Psoas muscle (tissue), 8 donors: ENCODE measurements at places on chromosomes 3 and 15. TPM values are rescaled to one million over a fixed set of nuclear protein-coding genes. Genes with fewer than 3 reads are reported as not detected.
A peak's percentile ranks its signal among the peaks of the same experiment; 100 is the strongest.

GRCh38 chr15:75832114-75832513 lies 11.1 kb upstream of the UBE2Q2 start:
- no peak for DNase-seq

- no peak for DNase-seq
Measured at GRCh38 chr3:16336825-16337224, 71.8 kb downstream of the OXNAD1 start.

DNA sequence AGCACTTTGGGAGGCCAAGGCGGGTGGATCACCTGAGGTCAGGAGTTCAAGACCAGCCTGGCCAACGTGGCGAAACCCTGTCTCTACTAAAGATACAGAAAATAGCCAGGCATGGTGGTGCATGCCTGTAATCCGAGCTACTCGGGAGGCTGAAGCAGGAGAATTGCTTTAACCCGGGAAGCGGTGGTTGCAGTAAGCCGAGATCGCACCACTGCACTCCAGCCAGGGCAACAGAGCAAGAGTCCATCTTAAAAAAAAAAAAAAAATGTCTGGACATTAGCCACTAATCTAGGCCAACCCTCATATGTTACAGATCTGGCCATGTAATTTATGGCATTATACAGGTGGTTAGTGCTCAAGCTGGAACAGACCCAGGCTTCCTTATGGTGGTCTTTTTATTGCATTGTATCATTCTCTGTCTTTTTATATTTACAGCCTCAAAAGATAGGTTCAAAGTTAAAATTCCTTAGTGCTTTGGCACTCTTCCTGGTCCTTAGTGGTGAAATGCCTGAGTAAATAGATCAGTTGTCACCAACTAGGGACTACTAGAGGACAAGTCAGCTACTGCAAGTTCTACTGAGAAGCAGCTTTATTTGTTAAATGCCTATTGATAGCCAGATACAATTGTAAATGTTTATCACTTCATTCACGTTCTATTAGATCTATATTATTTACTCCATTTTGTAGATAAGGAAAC lies 16.0 kb downstream of the STARD9 start:
- no peak for DNase-seq

- DNase-seq = no peak
Measured at GRCh38 chr15:39574427-39574826, 6.5 kb upstream of the THBS1 start.

- no peak for DNase-seq
Measured at GRCh38 chr3:107954845-107955244, 136.0 kb downstream of the CD47 start.

- DNase-seq = no peak
Measured at GRCh38 chr3:60475096-60475495, 776.2 kb downstream of the FHIT start.

Gene EFCAB12
- not detected for total RNA-seq

GRCh38 chr15:73986776-73987056 lies 5.4 kb downstream of the STOML1 start:
- DNase-seq = no peak

DNA sequence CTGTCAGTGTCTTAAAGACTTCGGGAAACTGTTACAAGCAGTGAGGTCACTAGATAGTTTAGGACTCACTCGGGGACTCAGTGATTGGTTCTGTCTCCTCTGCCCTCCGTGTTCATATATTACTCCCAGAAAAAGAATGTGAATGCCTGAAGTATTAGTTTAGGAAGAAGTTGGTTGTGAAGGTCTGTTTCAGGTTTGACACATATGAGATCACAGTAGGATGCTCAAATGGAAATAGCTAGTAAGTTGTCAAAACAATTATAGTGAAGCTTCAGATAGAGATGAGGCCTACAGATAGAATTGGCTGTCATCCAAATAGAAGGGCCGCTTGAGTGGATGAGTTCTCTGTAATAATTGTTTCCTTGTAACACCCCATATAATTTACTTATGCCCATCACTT lies 172.6 kb downstream of the PLCL2 start:
- no peak for DNase-seq

Gene C3orf49
- not detected for total RNA-seq

DNA sequence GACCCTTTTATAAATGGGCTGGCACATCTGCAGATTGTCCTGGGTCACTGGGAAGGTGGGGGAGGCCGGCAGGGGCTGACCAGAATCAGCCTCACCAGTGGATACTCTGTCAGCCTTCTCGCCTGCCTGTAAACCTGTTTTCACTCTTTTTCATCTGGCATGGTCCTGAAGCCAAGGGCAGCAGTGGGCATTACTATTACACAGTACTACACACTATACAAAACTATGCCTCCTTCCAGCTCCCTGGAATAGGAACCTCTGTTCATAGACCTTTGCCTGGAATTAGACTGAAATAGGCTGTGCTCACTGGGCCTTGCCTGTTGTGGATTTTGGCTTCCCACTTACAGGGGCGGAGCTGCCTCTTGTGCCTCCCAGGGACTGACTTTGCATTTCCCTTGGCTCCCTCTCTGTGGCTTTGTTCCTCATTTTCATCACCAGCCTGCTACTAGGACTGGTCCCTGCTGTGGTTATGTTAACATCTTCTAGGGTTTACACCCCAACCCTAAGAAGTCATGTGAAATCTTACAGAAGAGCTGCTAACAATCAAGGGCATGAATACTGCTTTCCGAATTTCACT lies 120.7 kb downstream of the FNDC3B start:
- DNase-seq = peak; percentile 55

DNA sequence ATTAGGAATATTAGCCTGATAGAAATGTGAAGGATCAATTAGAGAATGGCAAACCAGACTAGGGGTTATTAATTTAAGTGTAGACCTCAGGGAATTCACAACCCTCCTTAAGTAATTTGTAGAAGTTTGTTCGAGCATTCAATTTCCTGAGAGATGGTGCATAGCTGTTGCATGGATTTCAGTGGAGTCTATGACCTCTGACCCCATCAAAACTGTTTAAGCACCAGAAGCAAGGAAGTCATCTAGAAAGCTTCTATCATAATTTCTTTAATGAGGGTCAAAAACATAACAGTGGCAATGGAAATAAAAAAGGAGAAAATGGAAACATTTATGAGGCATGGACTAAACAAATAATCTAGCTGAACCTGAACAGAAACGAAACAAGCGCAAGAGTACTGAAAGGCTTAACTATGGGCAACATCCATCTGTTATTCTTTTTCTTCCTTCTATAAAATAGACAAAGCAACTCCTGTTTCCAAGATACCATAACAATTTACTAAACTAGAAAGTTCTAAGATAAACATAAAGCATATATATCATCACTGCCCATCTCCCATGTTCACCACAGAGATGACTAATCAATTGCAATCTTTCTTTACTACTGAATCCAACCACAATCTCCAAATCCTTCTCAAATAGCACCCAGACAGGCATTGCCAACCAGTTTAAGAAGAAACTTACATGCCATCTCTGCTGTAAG lies 151.4 kb downstream of the THRB start:
- DNase-seq = no peak

DNA sequence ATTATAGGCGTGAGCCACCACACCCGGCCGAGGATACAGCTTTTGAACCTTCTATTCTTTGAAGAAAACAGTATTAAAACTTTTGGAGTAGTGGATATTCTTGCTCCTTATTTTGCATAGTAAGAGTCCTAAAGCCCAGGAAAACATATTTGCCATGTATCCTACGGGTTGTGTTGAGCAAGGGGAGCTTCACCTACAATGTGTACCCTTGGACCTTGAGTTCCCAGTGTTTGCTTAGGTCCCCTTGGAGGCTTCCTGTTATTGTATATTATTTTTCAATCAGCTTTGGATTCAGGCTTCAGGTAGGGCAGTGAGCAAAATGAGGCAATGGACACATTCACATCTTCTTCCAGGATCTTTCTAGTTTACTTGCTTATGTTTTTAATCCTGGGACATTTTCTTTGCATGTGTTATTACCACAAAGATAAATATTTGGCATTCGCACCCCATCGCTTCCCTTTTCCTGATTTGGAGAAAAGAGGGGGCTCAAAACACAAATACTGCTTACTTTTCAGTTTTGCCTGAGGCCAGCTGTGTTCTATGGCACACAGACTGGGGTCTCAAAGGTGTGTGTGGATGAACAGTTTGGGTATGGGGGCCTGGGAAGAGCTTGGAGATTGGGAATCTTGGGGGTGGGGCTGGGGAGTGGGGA lies 88.7 kb downstream of the FNDC3B start:
- DNase-seq = no peak

DNA sequence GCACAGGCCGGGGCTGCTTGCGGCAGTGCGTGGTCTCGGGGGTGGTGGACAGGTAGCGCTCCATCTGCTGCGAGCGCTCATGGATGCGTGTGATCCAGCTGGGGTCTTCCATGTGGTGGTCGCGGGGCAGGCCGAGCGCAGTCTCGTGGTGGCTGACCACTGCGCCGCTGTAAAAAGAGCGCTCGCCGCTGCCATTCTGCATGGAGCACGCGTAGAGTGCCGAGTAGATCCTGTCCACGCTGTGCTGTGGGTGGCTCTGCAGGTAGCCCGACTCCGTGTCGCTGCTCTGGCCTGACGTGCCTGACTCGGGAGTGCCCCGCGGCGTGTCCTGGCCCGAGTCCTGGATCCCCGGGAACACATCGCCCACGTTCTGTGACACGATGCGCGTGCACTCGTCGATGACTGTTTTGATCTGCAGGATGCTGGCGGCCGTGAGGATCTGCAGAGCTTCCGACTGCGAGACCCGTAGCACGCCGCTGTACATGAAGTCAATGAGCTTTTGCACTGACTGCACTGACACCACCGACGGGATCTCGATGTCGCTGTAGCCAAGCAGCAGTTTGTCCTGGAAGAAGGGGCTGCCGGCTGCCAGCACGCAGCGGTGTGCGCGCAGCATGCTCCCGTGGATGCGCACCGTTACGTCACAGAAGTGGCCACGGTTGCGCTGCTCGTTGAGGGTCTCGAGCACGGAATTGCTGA lies 57.4 kb downstream of the TIGIT start:
- no peak for DNase-seq

DNA sequence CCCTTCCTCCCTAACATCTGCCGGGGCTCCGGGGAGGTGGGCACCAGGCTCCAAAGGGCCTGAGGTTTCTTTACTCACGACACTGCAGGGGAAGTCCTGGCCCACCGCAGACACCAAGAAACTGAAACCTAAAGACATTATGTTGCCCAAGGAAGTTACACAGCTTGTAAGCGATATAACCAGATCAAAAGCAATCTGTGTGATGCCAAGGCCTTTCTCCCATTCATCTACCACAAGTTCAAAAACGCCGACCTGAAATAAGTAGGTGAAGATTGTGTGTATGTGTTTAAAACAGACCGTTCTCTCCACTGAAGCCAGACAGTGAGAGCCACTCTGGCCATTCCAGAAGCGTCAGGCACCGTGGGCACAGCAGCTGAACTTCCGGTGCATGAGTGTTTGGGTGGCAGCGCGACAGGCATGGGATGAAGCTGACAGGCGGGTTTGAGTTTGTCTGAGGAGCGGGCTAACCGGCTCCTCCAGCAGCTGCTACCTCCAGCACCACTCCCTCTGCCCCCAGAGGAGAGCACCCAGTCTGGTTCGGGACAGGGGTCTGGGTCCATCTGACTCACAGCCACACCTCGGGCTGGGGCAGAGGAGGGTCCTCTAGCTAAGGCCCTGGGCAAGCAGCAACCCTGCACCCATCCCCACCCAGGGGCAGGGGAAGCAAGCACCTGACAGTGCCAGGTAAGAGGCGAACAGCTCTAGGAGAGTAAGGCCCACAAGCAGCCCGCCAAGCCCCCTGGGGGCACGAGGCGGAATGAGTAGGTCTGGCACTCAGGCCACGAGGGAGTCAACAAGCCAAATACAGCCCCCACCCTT lies 1.3 kb downstream of the TNK2 start:
- DNase-seq = peak; percentile 85

- DNase-seq = no peak
Measured at GRCh38 chr3:141681390-141681780, 56.7 kb upstream of the RNF7 start.

Gene ADCY5
- total RNA-seq = 1.6 TPM

- DNase-seq = no peak
Measured at GRCh38 chr3:141498598-141499223, 11.9 kb downstream of the RASA2 start.

Gene PRR20G
- total RNA-seq = not detected

DNA sequence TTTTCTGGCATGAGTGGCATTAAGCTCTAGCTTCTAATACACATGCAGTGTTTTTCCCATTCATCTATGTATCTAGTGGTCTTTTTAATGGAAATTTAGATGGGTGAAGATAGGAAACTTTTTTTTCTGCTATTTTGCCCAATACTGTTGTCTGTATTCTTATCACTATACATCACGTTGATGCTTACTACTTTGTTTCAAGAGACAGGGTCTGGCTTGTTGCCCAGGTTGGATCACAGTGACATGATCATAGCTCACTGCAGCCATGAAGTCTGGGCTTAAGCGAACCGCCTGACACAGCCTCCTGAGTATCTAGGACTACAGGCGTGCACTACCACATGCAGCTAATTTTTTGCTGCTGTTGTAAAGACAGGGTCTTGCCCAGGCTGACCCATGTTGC lies 84.6 kb downstream of the PEAK1 start:
- DNase-seq = no peak

Gene GABRR3
- total RNA-seq = not detected

Gene GOLGA6L25
- total RNA-seq = not detected

DNA sequence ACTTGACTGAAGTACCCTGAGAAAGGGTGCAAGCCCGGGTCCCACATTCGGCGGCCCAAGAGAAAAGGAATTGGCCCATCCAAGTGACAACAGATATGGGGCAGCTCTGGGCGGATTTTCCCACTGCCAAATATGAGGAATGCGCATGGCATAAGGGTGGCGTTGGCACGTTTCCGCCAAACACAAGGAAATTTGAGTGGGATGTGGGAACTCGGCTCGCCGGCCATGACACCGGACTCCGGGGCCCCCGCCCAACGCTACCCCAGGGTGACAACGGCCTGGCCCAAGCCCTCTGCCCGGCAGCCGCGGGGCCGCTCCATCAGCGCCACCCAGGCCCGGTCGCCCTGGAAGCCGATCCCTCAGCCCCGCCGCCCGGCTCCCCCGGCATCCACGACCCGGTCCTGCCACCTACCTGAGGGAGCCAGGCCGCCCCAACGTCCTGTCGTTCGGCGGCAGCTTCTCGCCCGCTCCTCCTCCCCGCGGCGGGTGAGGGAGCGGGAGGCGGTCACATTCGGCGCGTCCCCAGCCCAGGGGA lies 449 bp downstream of the RAF1 start:
- DNase-seq = peak; percentile 61

Gene ADPGK
- 10.4 TPM for total RNA-seq

Gene SSUH2
- total RNA-seq = 1.1 TPM

- peak; percentile 62 for DNase-seq
Measured at GRCh38 chr15:66921319-66921915, 144.0 kb upstream of the SMAD3 start.

- no peak for DNase-seq
Measured at GRCh38 chr3:169658311-169658931, 5.1 kb downstream of the MECOM start.
